Breast epithelium (tissue), 4 donors: ENCODE measurements at places on chromosomes 6 and 20. TPM values are rescaled to one million over a fixed set of nuclear protein-coding genes. Genes with fewer than 3 reads are reported as not detected.

DNA sequence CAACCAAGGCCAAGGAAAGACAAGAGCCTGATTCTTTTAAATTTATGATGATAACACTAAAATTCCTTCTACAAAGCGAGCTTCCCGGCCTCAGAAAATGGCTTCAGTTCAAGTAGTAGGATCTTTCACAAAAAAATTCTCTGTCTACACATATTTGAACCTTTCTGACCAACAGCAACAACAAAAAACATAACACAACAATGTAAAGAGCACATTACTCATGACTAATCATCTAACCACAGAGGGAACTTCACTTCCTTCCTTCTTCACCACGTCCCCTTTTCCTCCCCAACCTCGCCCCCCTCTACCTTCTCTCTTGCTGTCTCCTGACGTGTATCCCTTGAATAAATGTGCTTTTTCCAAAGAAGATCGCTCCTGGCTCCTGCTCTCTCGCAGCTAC is 228.2 kb downstream of the MYLK4 start:
- DNase-seq: no peak

DNA sequence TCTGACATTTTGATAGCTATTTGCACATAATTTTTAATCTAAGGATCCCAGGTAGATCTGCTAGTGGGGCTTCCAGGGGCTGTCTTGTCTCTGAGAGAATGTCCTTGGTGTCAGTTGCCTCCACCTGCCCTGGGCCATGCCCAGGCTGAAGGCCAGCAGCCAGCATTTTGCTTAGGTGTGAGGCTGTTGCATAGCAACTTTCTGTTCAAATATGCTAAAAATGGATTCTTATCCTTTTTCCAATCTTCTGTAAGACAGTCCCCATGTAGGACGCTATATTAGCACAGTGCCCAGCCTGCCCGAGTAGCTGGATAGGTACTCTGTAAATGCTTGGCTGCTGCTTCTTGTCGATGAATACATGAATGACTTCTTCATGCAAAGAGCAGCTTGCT is 62.5 kb upstream of the CITED2 start:
- peak; percentile 55 for DNase-seq

GRCh38 chr6:128303870-128304269 is 216.5 kb downstream of the PTPRK start:
- no peak for DNase-seq

DNA sequence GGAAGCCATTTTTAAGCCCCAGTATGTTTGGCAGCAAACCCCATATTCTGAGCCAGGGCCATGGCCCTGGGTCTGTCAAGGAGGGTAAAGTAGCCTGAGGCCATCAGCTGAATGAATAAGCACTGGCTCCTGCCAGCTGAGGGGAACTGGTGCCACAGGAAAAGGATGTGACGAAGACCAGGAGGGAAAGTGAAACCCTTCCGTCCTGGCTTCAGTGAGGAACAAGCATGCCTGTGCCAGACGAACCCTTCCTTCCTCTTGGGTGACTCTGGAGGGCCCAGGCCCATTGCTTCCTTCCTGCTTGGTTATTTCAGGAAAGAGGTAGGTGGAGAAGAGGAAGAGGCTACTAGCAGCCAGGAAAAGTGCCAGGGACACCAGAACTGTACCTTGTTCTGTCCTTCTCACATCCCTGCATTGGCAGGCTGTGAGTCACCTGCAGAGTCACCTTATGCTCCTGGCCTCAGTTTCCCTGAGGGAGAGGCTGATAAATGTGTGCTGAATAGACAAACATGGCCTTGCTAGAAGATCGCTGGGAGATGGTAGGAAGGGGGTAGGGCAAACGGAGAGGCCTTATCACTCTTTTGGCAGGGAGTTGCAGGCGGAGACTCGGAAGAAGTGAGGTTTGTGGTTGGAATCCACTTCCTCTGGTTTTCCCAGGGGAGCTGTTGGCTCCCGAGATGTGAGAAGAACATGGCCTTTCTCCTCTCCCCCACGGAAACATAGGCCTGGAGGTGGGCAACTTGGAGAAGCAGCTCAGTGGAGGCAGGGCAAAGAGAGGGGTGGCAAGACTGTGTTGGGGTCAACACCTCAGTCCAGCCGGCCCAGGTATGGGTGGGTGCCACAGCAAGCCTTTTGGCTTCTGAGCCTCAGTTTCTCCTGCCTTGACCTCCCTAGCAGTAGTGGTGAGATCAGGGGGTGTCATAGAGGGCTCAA is 37.4 kb downstream of the COX4I2 start:
- DNase-seq: no peak

DNA sequence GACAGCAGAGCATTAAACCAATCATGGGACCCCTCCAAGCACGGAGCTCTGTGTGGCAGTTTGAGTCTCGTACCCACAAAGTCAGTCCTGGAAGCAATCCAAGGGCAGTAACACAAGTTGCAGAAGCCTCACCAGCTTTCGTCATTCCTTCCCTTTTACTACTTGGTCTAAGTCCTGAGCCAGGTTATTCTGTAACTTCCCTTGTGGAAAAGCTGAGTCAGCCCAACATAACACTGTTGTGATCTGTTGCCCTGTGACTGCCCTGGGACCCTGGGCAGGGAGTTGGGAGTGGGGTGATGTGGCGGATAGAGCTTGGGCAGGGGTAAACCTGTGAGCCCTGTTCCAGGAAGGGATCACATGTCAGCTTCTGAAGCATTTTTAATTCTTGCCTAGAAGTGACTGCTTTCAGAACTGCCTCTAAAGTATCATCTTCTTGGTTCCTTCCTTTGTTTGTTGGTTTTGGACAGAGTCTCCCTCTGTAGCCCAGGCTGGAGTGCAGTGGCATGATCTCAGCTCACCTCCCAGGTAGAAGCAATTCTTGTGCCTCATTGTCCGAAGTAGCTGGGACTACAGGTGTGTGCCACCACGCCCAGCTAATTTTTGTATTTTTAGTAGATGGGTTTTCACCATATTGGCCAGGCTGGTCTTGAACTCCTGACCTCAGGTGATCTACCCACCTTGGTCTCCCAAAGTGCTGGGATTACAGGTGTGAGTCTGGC is 183.7 kb upstream of the JAG1 start:
- DNase-seq: no peak

GRCh38 chr6:116568821-116569755 is 2.2 kb upstream of the RWDD1 start:
- DNase-seq: no peak

- DNase-seq: no peak
These were observed 107.1 kb downstream of the UNC5CL start for GRCh38 chr6:40931931-40932330.

- no peak for DNase-seq
These were observed 2.9 kb upstream of the HIVEP2 start for GRCh38 chr6:142947714-142948480.

- DNase-seq: no peak
These were observed 26.4 kb upstream of the FAM83C start for GRCh38 chr20:35318502-35319157.

DNA sequence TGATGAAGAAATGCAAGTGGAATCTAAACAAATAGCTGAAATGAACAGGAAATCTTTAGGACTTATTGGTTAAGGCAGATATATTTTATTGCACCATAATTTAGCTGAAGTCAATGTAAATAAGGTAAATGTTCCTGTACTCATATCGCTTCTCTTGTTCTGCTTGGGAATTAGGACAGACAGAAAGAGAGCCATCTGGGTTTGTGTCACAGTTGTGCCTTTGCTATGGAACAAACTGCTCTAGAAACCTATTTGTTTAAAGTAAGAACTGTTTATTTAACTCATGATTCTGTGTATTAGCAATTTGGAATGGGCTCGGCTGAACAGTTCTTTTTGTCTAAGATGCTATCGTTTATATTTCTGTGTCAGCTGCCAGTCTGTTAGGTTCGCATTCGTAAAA is 143.8 kb upstream of the KHDRBS2 start:
- DNase-seq: no peak

- no peak for DNase-seq
These were observed 256.0 kb upstream of the TCF21 start for GRCh38 chr6:133632906-133633305.

DNA sequence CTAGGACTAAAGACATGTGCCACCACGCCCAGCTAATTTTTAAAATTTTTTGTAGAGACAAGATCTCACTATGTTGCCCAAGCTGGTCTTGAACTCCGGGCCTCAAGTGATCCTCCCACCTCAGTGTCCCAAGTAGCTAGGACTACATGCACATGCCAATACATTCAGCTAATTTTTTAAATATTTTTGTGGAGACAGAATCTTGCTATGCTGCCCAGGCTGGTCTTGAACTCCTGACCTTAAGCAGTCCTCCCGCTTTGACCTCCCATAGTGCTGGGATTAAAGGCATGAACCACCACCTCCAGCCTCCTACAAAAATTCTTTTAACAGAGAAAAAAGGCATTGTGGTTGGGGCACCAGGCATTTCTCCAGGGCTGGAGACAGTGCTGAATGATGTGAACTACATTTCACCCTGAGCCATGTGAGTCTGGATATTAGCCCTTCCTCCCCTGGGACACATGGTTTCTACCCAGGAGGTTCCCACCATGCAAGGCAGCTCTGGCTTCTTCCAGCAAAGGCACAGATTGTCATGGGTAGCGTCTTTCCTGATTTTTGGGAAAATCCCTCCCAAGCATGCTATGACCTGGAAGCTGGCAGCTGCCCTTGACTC is 36.3 kb upstream of the CMTR1 start:
- no peak for DNase-seq

DNA sequence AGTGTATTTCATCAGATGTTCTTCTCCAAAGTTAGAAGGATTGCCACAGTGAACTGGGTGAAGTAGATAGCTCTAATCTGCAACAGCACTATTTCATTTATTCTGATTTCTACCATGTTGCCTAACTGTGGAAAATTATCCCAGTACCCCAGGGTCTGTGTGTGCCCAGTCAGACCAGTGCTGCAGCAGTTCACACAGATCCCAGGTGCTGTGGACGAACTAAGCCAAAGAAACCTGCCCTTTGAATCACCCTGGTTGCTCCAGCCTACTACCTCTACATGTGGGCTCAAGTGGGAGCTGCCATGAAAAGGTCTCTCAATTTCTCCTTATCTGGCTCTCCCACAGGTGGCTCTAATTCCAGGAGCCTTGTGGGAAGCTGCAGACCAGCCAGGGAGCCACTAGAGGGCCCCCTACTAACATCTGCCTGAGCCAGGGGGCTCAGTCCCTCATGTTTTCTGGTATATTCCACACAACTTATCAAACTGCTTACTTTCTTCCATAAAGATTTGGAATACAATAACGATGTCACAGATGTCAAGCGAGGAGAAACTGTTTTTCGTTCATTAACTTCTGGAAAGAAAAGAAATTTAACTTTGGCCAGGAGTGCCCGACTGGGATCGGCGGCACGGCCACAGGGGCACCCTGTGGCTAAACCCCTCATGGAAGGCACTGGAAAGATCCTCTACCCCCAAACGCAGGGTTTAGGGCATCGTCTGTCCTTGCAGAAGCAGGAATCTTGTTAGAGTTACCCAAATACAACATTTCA is 31.6 kb upstream of the LY86 start:
- no peak for DNase-seq

- no peak for DNase-seq
These were observed 785 bp upstream of the THBD start for GRCh38 chr20:23050076-23050838.

DNA sequence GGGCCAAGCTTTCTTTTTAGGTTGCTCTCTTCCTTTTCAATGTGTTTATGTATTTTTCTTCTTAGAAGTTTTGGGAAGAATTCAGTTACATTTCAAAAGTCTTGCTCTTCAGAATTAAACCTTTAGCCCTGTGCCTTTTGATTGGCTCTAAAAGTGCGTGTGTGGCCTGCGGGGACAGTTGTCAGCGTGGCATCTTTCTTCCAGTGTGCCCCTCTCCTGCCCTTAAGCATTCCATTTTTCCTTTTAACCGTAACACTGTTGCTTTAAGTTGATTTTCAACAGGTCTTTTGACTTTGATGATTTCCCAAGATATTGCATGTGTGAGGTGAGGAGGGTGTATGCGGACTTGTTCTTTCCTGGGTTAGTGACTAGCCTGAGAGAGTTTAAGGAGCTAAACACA is 999.1 kb upstream of the FLRT3 start:
- DNase-seq: no peak

Gene KCNB1
- total RNA-seq: 5.1 TPM

Gene CGA
- not detected for total RNA-seq

Gene RNF39
- total RNA-seq: not detected

Gene IL22RA2
- 0.15 TPM for total RNA-seq

Gene SHLD1
- total RNA-seq: 6.6 TPM

Gene TSBP1
- total RNA-seq: not detected
